ENCODE measurements at places on chromosomes 1 and 21. TPM values are rescaled to one million over a fixed set of nuclear protein-coding genes. Genes with fewer than 3 reads are reported as not detected.
A peak's percentile ranks its signal among the peaks of the same experiment; 100 is the strongest.

GRCh38 chr1:230851291-230851691, 17.0 kb downstream of the C1orf198 start:
- H3K36me3 ChIP-seq = peaks cover 2% of the 10 kb centered on the region
- H3K4me3 ChIP-seq = no peak overlapping the region
- DNase-seq = no peak
- H3K27me3 ChIP-seq = no peaks in the 10 kb centered on the region
- no peaks in the 10 kb centered on the region for H3K4me1 ChIP-seq

GRCh38 chr1:201219481-201220387, 29.1 kb downstream of the IGFN1 start:
- no peak for DNase-seq
- no peak overlapping the region for H3K27ac ChIP-seq
- no peak overlapping the region for H3K4me3 ChIP-seq
- H3K4me1 ChIP-seq = no peaks in the 10 kb centered on the region

DNA sequence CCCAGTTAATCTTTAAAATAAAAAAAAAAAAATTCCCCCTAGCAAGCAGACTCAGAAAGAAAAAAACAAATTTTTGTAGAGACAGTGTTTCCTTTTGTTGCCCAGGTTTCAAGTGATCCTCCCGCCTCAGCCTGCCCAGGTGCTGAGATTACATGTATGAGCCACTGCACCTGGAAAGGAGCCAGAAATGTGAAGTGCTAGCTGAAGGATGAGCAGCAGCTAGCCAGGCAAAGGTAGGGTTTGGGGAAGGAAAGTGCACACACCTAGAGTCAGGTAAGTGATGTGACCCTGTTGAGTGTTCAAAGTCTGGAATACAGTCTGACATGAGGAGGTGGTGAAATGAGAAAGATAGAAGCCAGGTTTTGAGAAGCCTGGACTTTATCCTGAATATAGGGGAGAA, 1.7 kb downstream of the AKR1A1 start:
- H3K27ac ChIP-seq = peak overlapping the region; percentile 61
- H3K4me1 ChIP-seq = peaks cover 32% of the 10 kb centered on the region
- peaks cover 14% of the 10 kb centered on the region for H3K36me3 ChIP-seq
- DNase-seq = no peak

- no peak overlapping the region for H3K27ac ChIP-seq
- H3K4me3 ChIP-seq = no peak overlapping the region
- peaks cover 8% of the 10 kb centered on the region for H3K4me1 ChIP-seq
- no peak for DNase-seq
- peaks cover 7% of the 10 kb centered on the region for H3K27me3 ChIP-seq
Observed at GRCh38 chr1:204980840-204981405, 62.1 kb upstream of the CNTN2 start.

ATAD3C gene
- total RNA-seq = 0.57 TPM

All from activated T-helper 1 cell treated with anti-CD3 and anti-CD28 coated beads, Interleukin-12 subunit alpha, Interleukin-12 subunit beta, Interleukin-2, Interleukin-4 antibody, amounts not matched to agents 30 ng/mL and 10 ng/mL and 1 ng/mL, durations not matched to agents 14 hours and 24 hours and 36 hours (primary cell).